ENCODE measurements at places on chromosomes 11 and 22.
A peak's percentile ranks its signal among the peaks of the same experiment; 100 is the strongest.

GRCh38 chr11:12640355-12640754, 33.9 kb upstream of the TEAD1 start:
- DNase-seq, result no peak

DNA sequence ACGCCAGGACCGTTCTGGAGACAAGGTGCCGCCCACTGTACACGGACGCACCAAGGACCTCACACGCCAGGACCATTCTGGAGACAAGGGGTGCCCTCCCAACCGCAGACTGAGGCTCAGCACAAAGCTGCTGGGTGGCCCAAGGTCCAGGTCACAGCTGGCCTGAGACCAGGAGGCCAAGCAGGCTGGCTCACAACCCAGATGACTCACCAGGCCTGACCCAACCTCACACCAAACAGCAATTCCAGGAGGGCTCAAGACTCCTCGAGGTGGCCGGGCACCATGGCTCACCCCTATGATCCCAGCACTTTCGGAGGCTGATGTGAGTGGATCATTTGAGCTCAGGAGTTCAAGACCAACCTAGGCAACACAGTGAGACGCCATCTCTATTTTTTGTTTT, 14.8 kb downstream of the BRD1 start:
- no peak for DNase-seq

DNA sequence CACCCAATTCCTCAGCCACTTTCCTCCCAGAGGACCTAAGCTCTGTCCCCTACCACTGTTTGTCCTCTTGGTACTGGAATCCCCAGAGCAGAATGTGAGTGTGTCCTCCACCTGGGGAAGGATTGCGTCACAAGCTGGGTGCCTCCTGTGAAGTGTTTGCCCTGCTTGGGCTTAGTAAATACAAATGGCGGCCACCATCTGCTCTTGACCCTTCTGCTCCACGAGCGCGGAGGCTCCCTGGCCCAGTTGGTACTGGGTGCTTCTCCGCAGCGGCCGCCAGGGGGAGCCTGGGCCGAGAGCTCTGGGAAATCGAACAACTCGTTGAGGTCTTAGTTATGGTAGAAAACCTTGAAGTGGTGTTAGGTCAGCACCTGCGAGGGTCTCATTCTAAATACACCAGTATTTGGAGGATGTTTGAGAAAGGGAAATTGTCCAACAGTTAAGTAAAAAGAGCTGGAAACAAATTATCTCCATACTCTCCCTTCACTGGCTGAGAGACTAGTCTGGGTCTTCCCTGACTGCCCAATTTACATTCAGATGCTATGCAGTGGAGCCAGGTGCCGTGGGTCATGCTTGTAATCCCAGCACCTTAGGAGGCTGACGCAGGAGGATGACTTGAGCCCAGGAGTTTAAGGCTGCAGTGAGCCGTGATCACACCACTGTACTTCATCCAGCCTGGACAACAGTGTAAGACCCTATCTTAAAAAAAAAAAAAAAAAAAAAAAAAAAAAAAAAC, 74.6 kb upstream of the TEAD1 start:
- DNase-seq, result peak; percentile 18

- DNase-seq, result no peak
Observed at GRCh38 chr11:60318726-60319125, 8.3 kb upstream of the MS4A6E start.

- DNase-seq, result no peak
Observed at GRCh38 chr11:15747671-15748070, 608.7 kb downstream of the SOX6 start.

- DNase-seq, result no peak
Observed at GRCh38 chr22:40552070-40552469, 84.4 kb downstream of the MRTFA start.

DNA sequence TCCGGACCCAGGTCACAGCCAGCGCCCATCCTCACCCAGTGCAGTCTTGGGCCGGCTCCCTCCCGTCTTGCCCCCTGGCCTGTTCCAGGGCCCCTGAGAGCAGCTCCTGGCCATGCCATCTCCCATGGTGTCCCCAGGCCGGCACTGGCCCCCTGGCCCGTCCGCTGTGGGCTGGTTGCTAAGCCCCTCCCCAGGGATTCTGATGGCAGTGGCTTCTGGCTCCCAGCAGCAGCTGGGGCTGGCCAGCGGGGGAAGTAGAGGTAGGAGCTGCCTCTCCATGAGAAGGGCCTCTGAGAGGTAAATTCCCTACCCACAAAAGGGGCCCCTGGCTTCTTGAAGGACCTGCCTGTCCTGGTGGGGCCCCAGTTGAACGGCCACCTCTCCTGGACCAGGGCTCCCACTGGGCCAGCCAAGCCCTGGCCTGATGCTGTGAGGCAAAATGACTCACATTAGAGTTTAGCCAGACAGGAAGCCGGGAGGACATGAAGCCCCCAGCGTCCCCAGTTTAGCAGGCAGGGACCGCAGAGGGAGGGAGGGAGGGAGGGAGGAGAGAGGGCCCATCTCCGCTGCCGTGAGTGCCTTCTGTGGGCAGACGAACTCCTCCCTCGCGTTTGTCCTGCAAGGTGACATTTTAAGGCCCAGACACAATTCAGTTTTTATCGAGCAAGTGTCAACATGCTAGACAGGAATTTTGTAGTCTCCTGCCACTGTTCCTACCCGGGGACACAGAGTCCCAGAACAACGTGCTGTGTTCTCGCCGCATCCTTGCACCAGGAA, 32.9 kb upstream of the GAL start:
- DNase-seq, result no peak

DNA sequence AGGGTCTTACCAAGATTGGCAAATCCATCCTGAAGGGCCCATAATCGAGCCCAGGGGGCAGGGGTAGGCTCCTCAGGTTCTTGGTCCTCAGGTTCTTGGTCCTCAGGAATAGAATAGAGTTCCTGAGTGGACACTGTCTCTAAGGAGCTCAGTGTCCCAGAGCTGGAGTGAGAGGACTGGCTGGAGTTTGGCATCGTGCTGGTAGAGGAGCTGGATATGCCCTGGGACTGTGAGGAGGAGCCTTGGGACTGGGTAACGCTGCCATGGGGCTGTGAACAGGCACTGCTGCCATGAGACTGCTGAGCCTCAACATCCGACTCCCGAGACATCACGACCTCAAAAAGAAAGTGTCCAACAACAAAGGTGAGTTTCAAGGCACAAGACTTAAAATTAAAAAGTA, 7.2 kb downstream of the CHEK2 start:
- DNase-seq, result peak; percentile 49

DNA sequence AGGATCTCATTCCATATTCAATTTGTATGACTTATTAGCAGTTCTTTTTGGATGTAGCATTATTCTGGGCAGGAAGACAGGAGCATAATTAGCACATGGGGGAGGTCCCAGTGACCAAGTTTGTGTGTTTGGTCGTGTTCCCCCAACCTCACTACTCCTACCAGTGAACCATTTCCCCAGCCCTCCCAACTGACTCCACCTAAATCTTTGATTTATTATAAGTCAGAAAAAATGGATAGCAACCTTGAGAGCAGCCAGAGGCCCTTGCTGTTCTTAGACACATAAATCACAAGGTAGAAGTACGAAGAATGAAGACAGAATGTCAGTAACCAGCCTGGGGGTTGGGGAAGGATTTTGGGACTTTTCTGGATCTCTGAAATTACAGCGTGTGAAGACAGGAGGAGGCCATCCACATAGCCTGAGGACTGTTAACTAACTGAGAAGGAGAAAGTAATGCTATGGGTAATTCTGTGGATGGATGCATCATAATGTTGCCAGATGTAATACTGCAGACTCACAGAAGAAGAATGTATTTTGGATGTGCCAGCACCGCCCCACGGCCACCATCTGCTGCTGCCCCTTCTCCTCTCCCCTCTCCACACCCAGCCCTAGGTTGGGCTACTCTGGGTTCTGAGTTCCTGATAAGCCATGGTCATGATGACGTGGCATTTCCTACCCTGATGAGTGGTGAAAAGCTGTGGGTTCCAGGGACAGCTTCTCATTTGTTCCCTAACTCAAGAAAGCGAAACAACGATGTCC, 124.3 kb upstream of the TTC12 start:
- DNase-seq, result no peak

Measured in thyroid gland (tissue), 4 donors.